ENCODE measurements at places on chromosomes 4 and X.
A peak's percentile ranks its signal among the peaks of the same experiment; 100 is the strongest.

GRCh38 chrX:76439188-76439587, 11.7 kb downstream of the MAGEE1 start:
- DNase-seq = no peak

DNA sequence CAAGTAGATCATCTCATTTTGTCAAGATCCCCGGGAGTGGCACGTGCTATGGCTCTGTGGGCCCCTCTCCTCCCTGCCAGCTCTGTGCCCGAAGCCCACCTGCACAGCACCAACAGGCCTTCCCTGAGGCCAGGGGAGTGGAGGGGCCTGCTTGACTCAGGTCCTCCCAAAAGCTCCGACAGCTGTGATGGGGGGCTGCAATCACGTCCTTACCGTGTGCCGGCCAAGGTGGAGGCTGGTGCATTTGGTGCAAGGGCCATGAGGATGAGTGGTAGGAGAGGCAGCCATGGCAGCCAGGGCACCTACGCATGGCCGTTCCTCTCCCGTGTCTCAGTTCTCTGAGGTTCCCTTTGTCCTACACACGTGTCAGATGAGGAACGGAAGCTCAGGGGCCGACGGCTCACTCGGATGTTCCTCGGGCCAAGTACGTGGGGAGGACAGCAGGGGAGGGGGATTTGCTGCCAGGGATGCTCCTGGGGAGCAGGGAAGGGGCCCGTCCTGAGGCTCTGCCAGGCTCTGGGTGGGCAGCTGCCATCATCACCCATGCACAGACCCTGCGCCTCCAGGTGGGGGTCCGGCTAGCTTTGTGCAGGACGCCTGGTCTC, 95.8 kb downstream of the HMX1 start:
- DNase-seq = no peak

DNA sequence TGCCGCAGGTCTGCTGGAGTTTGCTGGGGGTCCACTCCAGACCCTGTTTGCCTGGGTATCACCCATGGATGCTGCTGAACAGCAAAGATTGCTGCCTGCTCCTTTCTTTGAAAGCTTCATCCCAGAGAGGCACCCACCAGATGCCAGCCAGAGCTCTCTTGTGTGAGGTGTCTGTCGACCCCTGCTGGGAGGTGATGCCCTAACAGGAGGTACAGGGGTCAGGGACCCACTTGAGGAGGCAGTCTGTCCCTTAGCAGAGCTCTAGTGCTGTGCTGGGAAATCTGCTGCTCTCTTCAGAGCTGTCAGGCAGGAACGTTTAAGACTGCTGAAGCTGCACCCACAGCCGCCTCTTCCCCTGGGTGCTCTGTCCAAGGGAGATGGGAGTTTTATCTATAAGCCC, 162.7 kb downstream of the NAF1 start:
- DNase-seq = no peak

GRCh38 chr4:108224611-108225053, 55.9 kb upstream of the LEF1 start:
- DNase-seq = no peak

GRCh38 chrX:118337687-118338086, 8.2 kb upstream of the WDR44 start:
- DNase-seq = no peak

GRCh38 chr4:118941149-118941548, 52.5 kb downstream of the SYNPO2 start:
- DNase-seq = no peak

GRCh38 chr4:172573899-172574298, 594.7 kb upstream of the GALNT7 start:
- DNase-seq = no peak

DNA sequence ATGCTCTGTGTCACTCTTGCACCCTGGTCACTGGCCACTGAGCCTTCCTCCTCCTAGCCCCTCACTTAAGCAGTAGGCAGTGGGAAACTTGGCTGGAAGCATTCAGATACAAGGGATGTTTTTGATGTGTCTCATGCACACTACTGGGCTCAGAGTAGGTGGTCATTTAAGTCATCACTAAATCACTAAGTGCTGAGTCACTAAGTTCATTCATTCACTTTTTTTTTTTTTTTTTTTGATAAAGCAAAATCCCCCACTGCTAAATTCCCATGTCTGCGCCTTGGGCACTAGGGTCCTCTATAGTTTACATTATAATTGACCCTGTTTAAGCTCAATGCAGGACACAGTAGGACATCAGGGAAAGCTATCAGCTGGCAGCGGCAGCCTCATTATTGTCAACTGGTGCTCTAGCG, 182.4 kb upstream of the MBNL3 start:
- no peak for DNase-seq

DNA sequence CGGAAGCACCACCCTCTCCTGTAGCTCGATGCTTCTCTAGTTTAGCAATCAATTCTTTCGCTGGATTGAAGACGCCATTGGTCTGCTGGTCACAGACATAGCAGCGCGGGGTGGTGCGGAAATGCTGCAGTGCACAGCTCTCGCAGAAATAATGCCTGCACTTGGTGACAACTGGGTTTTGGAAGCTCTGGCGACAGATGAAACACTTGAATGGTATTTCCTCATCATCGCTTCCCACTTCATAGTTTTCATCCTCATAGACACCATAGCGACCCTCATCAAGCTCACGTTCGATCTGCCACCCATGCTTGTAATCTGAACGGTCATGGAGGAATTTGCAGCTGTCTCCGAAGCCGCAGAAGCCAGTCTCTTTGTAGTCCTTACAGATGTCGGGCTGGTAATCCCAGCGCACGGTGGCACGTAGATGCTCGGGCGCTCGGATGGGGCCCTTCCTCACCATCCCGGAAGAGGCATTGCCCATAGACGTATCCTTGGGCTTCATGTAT, 854 bp downstream of the RNF113A start:
- DNase-seq = peak; percentile 6

- no peak for DNase-seq
These were observed 815.0 kb upstream of the PCDH10 start for GRCh38 chr4:132334081-132334480.

DNA sequence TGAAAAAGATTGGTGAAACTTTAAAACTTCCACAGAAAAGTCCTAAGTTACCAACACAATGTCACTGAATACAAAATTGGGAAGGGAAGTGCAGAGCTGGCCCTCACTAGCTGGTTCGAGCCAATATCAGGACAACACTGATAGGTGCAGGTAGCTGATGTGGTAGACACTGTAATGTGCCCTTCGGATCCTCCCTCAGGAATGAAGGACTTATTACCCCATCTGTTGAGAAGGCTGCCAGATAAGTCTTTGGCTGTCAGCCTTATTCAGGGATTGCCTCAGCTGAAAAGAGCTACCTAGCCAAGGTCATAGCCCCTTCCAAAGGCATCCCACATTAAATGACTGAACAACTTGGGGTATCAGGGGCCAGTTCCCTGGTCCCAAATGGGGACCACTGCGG, 5.3 kb downstream of the MCF2 start:
- no peak for DNase-seq

GRCh38 chrX:64975491-64975890, 759 bp downstream of the ZC4H2 start:
- peak; percentile 6 for DNase-seq

GRCh38 chrX:119389871-119390501, 9.2 kb upstream of the SLC25A43 start:
- no peak for DNase-seq

- DNase-seq = no peak
These were observed 25.8 kb downstream of the GAB1 start for GRCh38 chr4:143362349-143363046.

DNA sequence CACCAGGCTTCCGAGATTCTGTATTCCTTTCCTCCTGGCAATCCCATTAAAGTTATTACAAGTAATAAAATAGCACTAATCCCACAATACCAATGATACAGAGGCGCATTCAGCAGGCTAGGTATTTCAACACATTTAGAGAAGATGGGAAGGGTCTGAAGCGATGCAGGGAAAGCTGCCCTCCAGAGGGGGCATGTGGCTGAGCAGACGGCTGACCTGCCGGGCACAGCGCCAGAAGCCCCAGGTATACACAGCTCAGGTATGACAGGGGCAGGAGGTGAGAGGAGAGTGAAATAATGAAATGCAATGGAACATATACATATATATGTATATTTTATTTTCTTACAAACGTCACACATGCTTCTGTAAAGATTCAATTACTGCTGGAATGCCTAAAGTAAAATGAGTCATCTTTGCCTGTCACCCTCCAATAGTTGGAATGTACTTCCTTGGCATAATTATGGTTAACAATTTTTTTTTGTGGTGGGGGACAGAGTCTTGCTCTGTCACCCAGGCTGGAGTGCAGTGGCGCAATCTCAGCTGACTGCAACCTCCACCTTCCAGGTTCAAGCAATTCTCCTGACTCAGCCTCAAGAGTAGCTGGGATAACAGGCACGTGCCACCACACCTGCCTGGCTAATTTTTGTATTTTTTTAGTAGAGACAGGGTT, 21.3 kb upstream of the CDKN2AIP start:
- no peak for DNase-seq

GRCh38 chr4:44162538-44163270, 285.9 kb downstream of the KCTD8 start:
- DNase-seq = no peak

- no peak for DNase-seq
These were observed 37.9 kb upstream of the PAPSS1 start for GRCh38 chr4:107757864-107758476.
